ENCODE measurements at places on chromosomes 4 and X. TPM values are rescaled to one million over a fixed set of nuclear protein-coding genes. Genes with fewer than 3 reads are reported as not detected.
A peak's percentile ranks its signal among the peaks of the same experiment; 100 is the strongest.

Gene HMX1
- total RNA-seq: 0.16 TPM

Gene OTUD6A
- total RNA-seq: not detected

Gene MAGEA1
- not detected for total RNA-seq

Gene ERAS
- total RNA-seq: not detected

Gene ETDA
- not detected for total RNA-seq

Gene VCX3A
- not detected for total RNA-seq

Gene TREX2
- not detected for total RNA-seq

DNA sequence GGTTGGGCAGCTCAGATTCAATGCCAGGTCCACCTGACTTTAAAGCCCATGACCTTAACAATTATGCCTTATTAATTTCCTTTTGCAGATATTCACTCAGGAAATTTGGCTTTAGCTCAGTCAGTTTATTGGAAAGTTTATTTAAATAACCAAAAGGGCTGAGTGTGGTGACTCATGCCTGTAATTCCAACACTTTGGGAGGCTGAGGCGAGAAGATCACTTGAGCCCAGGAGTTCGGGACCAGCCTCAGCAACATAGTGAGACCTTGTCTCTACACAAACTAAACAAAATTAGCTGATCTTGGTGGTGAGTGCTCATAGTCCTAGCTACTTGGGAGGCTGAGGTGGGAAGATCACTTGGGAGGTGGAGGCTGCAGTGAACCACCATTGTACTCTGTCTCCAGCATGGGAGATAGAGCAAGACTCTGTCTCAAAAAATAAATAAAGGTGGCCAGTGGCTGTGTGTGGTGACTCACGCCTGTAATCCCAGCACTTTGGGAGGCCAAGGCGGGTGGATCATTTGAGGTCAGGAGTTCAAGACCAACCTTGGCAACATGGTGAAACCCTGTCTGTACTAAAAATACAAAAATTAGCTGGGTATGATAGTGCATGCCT is 43.3 kb downstream of the RHOH start:
- no peak for DNase-seq

DNA sequence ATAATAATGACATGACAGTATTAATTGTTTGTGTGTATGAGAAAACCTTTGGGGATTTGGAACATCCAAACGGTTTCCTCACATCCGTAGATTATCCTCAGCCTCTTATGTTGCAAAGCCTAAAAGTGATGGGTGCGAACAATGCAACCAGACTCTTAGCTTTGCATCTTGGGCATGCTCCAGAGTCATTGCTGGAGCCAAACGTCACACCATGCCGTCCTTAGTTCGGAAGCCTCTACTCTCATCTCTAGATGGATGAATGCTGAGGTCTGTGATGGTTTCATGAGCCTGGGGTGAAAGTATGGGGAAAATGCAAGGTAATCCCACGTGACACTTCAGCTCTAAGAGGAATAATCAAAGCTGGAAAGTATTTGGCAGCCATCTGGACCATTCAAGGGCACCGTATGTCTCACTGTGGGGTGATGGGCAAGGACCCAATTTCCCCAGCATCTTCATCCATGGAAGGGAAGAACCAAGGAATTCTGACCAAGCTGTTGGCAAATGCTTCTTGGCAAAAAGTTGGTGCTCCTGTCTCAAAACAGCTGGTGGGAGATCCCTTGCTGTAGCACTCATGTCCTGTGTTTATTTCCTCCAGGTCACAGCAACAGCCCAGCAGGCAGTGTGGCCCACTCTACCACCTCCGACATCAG is 6.3 kb upstream of the RTL5 start:
- DNase-seq: no peak

DNA sequence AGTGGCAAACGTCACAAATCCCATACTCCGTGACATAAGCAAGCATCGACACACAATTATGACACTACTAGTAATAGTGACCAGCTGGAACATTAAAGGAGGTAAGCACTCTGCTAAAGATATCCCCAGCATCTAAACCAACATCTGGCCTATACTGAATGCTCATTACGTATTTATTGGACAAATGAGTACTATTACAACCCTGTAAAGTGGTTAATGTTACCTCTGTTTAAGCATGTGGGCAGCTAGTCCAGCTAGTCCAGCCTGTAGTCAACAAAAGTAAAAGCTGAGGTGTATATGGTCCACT is 419 bp upstream of the RPGR start:
- no peak for DNase-seq

DNA sequence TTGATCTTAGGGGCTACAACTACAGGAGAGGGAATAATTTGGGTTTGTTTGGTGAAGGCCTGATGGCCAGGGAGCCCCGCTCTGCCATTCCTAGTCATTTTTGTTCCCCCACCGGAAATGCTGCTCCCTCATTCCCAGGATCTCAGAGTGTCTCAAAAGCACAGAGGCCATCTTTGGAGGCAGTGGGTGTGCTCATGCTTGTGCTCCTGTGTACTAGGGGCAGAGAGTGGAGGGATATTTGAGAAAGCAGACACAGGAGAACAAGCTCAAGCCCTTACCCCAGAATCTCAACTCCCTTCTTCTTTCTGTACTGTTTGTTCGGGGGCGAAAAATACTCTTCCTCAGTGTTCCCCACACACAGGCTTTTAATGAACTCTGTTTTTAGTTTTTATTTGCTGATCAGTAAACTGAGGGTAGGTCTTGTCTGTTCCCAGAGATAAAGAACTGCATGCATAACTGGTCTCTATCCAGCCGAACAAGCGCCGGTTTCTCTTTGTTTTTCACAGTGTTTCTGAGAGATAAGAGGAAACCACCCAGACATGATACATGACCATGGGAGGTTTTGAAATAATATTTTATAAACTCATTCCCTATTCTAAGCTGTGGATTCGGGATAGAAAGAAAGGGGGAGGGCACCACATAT is 32.9 kb upstream of the XK start:
- DNase-seq: no peak

DNA sequence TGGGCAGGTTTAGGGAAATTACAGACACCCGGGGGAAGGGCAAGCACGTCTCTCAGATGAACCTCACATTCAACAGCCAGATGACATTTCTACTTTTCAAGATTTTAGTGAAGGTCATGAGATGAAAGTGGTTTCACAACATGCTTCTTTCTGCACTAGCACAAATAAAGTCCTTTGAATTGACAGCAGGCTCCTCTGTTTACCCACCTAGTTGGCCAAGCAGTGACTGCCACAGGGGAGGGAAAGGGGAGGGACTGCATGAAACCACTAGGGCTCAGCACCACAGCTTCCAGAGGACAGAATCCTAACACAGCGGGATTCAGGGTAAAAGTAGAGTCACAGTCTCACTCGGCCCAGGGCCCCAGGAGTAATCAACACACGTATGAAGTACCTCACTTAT is 6.2 kb downstream of the RAB40A start:
- no peak for DNase-seq

GRCh38 chr4:152729466-152729865 is 49.7 kb upstream of the TMEM154 start:
- DNase-seq: no peak

- DNase-seq: no peak
Observed at GRCh38 chrX:70635227-70635626, 190.6 kb downstream of the DLG3 start.

GRCh38 chr4:139042981-139043460 is 27.4 kb downstream of the NOCT start:
- peak; percentile 58 for DNase-seq

Data from occipital lobe (tissue), 3 donors.